Bronchial smooth muscle cell (primary cell): ENCODE measurements at places on chromosomes 7 and 10. TPM values are rescaled to one million over a fixed set of nuclear protein-coding genes. Genes with fewer than 3 reads are reported as not detected.

Gene FGFBP3
- total RNA-seq: 0.17 and 0.47 TPM in 2 replicates

Gene C10orf143
- total RNA-seq: 1.0 and 1.1 TPM in 2 replicates

Gene MASTL
- total RNA-seq: 3.9 and 5.8 TPM in 2 replicates

Gene KLF6
- 27.6 and 29.3 TPM in 2 replicates for total RNA-seq

Gene FAM25C
- not detected in 2 replicates for total RNA-seq

Gene C7orf33
- not detected in 2 replicates for total RNA-seq

Gene UBTD1
- 17.7 and 22.4 TPM in 2 replicates for total RNA-seq

Gene ST8SIA6
- under 0.01 TPM in 1 of 2 replicates, not detected in the other for total RNA-seq

Gene PPP1R9A
- 0.16 and 0.60 TPM in 2 replicates for total RNA-seq

Gene LIPJ
- under 0.01 and 0.16 TPM in 2 replicates for total RNA-seq

Gene PNLIPRP3
- total RNA-seq: under 0.01 TPM in 1 of 2 replicates, not detected in the other

Gene GPER1
- total RNA-seq: 2.1 and 3.6 TPM in 2 replicates

Gene SAMD9L
- 11.0 and 16.2 TPM in 2 replicates for total RNA-seq

Gene OIT3
- 0.26 and 0.32 TPM in 2 replicates for total RNA-seq

Gene SFTPA2
- total RNA-seq: not detected in 2 replicates

Gene ANKRD1
- total RNA-seq: 0.16 and 0.43 TPM in 2 replicates

Gene MSMB
- not detected in 2 replicates for total RNA-seq

Gene DYNC1I1
- 0.17 and 0.47 TPM in 2 replicates for total RNA-seq

Gene CRHR2
- total RNA-seq: not detected in 2 replicates

Gene GPR26
- total RNA-seq: not detected in 2 replicates

Gene RNF133
- total RNA-seq: 0.16 and 0.34 TPM in 2 replicates

Gene PHYHIPL
- under 0.01 TPM in 1 of 2 replicates, not detected in the other for total RNA-seq

Gene FOXI2
- not detected in 2 replicates for total RNA-seq

Gene ADAM8
- 1.7 and 2.4 TPM in 2 replicates for total RNA-seq

Gene NKX1-2
- total RNA-seq: not detected in 2 replicates

Gene ERV3-1
- 6.5 and 8.2 TPM in 2 replicates for total RNA-seq

Gene NPSR1
- total RNA-seq: not detected in 2 replicates

Gene SFTPD
- total RNA-seq: not detected in 2 replicates

Gene ANKRD61
- total RNA-seq: not detected in 2 replicates

Gene ZCCHC24
- total RNA-seq: 29.6 and 35.1 TPM in 2 replicates

Gene HHEX
- 2.8 and 7.9 TPM in 2 replicates for total RNA-seq

Gene GPR15LG
- total RNA-seq: not detected in 2 replicates

Gene CTAGE8
- total RNA-seq: 0.16 and 0.60 TPM in 2 replicates
